Activated CD8-positive, alpha-beta T cell treated with anti-CD3 and anti-CD28 coated beads for 36 hours (primary cell): ENCODE measurements at places on chromosomes 16 and 17.

DNA sequence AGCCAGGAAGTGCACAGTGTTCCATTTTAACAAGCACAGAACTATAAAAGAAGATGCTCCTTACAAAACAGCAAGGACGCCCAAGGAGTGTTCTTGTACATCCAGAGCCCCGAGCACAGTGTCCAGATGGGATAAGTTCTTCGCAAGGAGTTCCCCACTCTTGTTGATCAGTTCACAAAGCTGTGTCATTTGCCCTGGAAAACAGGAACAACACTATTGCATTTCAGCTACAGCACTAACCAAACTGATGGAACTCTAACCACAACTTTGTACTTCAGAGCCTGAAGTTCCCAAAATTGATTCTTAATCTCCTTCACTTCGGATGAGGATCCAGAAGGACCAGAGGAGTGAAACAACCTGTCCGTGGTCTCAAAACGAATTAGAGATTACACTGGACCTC, 5.1 kb downstream of the COPS3 start:
- H3K4me1 ChIP-seq: peaks cover 29% of the 10 kb centered on the region
- no peak overlapping the region for H3K4me3 ChIP-seq
- H3K36me3 ChIP-seq: peaks cover 28% of the 10 kb centered on the region
- no peaks in the 10 kb centered on the region for H3K27me3 ChIP-seq
- no peak for DNase-seq
- no peak overlapping the region for H3K27ac ChIP-seq

DNA sequence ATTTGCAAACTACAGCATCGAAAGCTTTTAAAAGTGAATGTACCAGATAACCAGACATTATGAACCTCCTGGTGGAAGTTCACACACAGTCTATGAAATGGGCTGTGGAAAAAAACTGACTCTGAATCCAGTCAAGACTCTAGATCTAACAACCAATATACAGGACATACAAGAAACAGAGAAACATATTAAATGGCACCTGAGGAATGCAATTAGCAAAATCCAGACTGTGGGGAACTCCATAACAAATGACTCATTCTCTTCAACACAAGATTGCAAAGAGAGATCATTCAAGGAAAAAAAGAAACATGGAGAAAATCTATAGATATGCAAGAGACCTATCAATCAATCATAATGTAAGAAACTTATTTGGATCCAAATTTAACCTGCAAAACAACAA, 119.0 kb downstream of the MYO1D start:
- no peaks in the 10 kb centered on the region for H3K36me3 ChIP-seq
- no peak overlapping the region for H3K27ac ChIP-seq
- no peaks in the 10 kb centered on the region for H3K27me3 ChIP-seq
- no peak overlapping the region for H3K4me3 ChIP-seq
- peaks cover 15% of the 10 kb centered on the region for H3K4me1 ChIP-seq

DNA sequence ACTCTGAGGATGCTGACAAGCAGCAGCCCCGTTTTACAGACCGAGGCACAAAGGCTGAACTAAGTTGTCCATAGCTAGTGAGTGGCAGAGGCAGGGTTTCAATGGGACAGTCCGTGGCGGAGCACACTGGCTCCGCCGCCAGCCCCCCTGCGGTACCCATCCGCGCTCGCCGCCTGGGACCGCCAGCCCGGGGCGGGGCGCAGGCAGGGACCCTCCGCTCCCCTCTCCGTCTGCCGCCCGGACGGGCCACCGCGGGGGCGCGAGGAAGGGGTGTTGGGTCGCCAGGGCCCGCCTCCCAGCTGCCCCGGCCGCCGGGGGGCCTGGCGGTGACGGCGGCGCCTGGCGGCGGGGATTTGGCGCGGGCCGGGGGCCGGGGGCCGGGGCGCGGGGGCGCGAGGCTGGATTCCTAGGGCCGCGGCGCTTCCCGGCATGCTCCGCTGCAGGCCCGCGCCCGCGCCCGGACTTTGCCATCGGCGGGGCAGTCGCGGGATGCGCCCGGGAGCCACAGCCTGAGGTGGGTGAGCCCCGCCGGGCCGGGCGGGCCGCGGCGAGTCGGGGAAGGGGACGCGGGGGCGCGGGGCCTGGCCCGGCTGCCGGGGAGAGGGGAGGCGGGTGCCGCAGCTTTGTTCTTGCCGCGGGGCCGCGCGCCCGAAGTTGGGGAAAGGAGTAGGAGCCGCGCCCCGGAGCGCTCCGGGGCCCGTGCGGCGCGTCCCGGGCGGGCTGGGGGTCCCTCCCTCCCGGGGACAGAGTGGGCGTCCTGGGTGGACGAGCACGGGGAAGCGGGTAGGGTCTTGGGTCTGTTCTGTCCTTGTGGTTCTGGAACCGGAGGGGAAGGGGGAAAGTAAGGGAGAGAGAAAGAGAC, at the start of gene TMEM98:
TSS of gene TMEM98 (plus strand) at position 430 of the 862 bp plus-strand sequence. CDS start 3,376 bp downstream, outside the sequence.
- no peak within 1 kb of the TSS for H3K27ac ChIP-seq
- peaks cover 33% of the 10 kb centered on the region for H3K27me3 ChIP-seq
- no peaks in the 10 kb centered on the region for H3K36me3 ChIP-seq
- peaks cover 4% of the 10 kb centered on the region for H3K4me1 ChIP-seq

- H3K27ac ChIP-seq: peak overlapping the region; percentile 99
- peaks cover 58% of the 10 kb centered on the region for H3K36me3 ChIP-seq
- H3K4me3 ChIP-seq: peak overlapping the region; percentile 60
- H3K27me3 ChIP-seq: no peaks in the 10 kb centered on the region
- no peak for DNase-seq
These were observed 6.2 kb downstream of the PGS1 start for GRCh38 chr17:78384479-78385175.

- DNase-seq: no peak
- H3K4me3 ChIP-seq: no peak overlapping the region
- H3K4me1 ChIP-seq: no peaks in the 10 kb centered on the region
- no peaks in the 10 kb centered on the region for H3K27me3 ChIP-seq
- no peak overlapping the region for H3K27ac ChIP-seq
These were observed 1550.3 kb downstream of the CDH8 start for GRCh38 chr16:60485872-60486489.

- H3K36me3 ChIP-seq: peaks cover 40% of the 10 kb centered on the region
- H3K4me3 ChIP-seq: no peak overlapping the region
- H3K27me3 ChIP-seq: no peaks in the 10 kb centered on the region
- peaks cover 38% of the 10 kb centered on the region for H3K4me1 ChIP-seq
- H3K27ac ChIP-seq: peak overlapping the region; percentile 68
These were observed 45.3 kb downstream of the BRD7 start for GRCh38 chr16:50323335-50324011.
